Neuronal stem cell (in vitro differentiated cells): ENCODE measurements at places on chromosomes 6 and 20.

GRCh38 chr6:6515691-6516607, 72.6 kb upstream of the LY86 start:
- no peak for DNase-seq

GRCh38 chr20:62964700-62965099, 12.2 kb downstream of the SLC17A9 start:
- DNase-seq: no peak

DNA sequence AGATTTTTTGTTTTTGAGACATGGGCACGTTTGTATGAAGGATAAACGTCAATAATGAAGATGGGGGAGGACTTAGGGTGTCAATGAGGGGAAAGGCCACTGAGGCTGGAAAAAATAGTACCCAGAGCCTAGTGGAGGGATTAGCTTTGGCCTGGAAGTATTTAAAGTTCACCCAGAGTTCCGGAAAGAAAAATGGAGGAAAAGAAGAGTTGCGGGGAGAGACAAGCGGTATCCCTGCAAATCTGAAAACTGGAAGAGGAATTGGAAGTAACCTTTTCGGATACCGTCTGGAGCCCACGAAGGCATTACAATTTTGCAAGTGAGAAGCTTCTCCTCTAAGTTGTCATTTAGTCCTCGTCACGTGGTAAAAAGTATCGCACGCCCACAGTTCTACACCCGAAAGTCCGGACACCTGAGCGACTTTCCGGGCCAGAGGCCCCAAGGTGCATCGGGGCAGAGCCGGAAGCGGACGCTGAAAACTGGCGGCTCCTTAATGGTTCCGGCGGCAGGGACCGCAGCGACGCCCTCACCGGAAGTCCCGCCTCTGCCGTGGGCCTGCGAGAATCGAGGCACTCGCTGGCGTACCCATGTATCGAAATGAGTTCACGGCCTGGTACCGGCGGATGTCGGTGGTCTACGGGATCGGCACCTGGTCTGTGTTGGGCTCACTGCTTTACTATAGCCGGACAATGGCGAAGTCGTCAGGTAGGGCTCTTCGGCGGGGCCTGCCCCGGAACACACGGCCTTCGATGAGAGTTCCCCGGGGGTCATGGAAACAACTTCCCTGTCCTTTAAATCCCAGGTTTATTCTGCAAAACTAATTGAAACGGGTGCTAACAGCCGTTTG, at the start of gene SMIM26:
Gene SMIM26, plus strand, starts transcription at position 541 of the 847 bp plus-strand sequence. Its CDS starts 47 bp downstream, at position 588.
- peak; percentile 67 for DNase-seq

DNA sequence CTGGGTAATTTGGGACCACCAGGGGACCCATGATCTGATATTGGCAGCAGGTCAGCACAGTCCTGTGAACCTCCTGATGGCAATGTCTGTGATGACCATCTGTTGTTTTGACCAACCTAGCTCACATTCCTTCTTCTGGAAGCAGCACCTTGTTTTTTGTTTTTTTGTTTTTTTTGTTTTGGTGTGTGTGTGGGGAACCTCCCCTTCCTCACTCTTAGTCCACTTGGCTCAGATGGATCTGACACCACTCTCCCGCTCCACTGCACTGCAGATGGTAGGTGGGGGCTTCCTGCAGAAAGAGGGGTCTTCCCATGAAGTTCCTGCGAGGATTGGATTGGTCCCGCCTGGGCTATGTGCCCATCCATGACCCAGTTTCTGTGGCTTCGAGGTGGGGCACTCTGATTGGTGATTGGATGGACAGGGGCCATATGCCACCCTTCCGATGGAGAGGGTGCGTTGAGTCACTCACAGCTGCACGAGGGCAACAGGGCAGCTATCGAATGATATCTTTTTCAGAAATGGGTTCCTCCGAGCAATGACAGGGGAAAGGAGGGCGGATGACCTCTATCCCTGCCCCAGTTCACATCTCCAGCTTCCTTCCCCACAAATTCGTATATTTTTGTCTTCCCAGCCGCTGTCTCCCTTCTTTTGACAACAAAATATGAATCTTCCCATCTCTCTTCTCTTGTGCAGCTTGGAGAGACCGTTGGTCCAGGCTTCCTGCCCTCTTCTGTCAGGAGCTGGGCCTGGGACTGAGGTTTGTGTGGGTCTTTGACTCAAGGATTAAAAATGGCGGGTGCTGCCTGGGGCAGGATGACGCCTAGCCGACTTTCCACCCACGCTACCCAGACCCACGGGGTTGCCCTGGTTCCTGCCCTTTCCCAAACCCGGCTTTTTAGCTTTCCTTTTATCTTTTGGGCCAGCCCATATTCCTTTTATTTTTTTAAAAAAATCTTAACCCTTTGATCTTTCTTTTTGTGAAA, 132.1 kb upstream of the KCNG1 start:
- DNase-seq: no peak

- no peak for DNase-seq
These were observed 20.9 kb downstream of the ENTPD6 start for GRCh38 chr20:25216199-25216945.

- peak; percentile 84 for DNase-seq
These were observed at the start of gene ZSCAN9 for GRCh38 chr6:28225056-28225834. Gene ZSCAN9, plus strand, starts transcription at chr6:28225275. Its CDS starts 1,810 bp downstream, at chr6:28227085.

- no peak for DNase-seq
These were observed 17.7 kb downstream of the CLIC5 start for GRCh38 chr6:45997875-45998506.

DNA sequence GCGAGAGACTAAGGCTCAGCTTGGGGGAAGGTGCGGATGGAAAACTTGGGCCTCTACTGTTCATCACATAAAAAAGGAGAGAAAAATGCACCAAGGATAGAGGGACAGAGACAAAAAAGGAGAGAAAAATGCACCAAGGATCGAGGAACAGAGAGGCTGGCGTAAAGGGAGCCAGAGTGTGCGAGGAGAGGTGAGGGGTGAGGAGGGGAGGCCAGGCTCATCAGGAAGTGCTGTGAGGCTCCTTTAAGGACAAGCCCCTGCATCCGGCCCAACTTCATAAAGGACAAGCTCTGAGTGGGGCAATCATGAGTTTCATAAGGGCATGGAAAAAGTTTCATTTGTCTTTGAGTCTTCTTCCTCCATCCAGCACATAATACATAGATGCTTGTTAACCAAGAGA, 117.2 kb upstream of the NXT1 start:
- no peak for DNase-seq

DNA sequence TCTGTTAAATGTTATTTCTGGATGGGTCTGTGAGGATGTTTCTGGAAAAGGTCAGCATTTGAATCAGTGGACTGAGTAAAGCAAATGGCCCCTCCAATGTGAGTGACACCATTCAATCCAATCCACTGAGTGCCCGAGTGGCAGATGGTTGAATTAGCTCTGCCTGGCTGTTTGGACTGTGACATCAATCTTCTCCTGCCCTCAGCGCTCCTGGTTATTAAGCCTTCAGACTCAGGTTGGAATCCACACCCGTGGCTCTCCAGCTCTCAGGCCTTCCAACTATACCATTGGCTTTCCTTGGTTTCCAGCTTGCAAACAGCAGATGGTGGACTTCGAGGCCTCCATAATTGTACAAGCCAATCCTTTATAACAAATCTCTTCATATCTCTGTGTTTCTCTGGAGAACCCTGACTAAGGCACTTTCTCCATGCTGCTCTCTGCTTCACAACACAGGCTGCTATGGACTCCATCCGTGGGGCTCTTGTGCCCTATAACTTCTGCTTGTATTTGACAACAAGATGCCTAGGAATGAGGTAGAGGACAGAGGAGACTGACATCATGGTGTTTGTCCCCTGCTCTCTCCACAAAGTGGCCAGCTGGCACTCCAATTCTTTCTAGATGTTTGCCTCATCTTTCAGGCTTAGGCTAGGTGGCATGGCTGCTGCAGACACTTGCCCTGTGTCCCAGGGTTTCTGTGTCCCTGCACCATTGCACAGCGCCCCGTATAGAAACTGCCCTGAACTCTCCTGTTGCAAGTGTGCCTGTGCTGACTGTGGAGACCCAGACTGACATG, 4.8 kb upstream of the CSTL1 start:
- DNase-seq: no peak

DNA sequence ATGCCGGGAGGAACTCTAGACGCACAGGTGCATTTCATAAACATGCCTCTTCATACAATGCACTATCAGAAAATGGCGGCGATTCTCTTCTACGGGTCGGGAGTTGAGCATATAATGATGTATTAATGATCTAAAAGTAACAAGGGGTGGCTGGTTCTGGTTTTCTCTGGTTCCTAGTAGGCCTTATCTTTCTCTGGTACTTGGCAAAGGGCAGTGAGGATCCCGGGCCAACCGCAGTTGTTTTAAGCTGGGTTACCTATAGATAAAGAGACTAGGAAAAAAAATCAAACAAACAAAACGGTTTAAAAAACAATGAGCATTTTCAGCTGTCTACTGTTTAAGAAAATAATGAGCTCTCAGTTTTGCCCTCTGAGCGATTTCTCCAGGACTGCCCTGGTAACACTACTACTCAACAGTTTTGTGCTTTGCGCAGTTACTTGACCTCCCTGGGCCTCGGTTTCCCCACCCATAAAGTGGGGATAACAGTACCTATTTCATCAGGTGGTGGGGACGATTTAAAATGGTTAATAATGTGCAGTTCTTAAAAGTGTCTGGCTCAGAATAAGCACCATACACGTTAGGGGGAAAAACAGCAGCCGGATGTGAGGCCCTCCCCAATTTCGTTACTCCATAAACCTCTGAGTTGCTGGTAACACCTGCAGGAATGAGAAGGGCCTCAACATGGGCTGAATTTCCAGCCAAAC, 1.3 kb upstream of the SIRT5 start:
- no peak for DNase-seq

DNA sequence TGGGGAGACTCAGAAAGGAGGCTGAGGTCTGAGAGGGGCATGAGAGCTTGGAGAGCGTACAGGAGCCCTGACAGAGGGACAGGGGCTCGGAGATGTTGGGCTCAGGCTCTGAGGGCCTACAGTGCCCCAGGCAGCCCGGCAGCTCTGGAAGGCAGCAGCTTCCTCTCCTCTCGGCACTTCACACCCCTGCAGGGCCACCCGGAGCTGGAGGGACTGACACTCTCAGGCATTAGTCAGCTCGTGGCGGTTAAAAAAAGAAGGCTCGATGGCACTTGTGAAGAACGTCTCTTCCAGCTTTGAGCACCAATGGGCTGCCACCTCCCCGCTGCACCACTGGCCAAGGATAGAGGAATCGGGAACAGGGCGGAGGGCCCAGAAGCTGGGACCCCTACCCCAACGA, 62.6 kb upstream of the SIRPA start:
- DNase-seq: no peak

DNA sequence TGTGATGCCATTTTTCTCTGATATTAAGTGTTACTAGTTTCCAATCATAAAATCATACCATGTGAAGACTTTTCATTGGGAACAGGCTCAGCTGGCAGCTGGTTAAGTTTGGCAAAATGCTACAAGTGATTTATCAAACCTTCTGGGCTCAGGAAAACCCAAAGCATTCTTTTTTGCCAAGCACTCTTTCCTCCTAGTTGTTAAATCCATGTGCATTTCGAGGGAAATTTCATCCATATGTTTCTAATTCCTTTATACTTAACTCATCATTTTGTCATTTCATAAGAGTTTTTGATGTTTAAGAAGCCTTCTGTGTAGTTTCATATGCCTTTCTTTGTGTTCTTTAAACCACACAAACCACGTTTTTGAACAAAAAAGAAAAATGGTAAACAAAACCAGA, 217.6 kb upstream of the PDE10A start:
- no peak for DNase-seq
